Activated naive CD4-positive, alpha-beta T cell treated with anti-CD3 and anti-CD28 coated beads, Interleukin-2, amount 10 ng/mL, durations not matched to agents 5 hours and 36 hours (primary cell): ENCODE measurements at places on chromosomes 5 and 9. TPM values are rescaled to one million over a fixed set of nuclear protein-coding genes. Genes with fewer than 3 reads are reported as not detected.

The WNT8A gene
- not detected for total RNA-seq

The STC2 gene
- total RNA-seq, result 23.6 TPM

The GBGT1 gene
- total RNA-seq, result 5.1 TPM

The RNF183 gene
- not detected for total RNA-seq

The CLIC3 gene
- total RNA-seq, result 4.5 TPM

The GPR150 gene
- 1.8 TPM for total RNA-seq

The EQTN gene
- not detected for total RNA-seq

The VCAN gene
- 0.05 TPM for total RNA-seq

The PCSK1 gene
- not detected for total RNA-seq

The NMUR2 gene
- total RNA-seq, result not detected

The PRR7 gene
- total RNA-seq, result 8.7 TPM

The ANKRD33B gene
- 3.3 TPM for total RNA-seq

The LCN10 gene
- total RNA-seq, result 0.08 TPM

The SPAAR gene
- total RNA-seq, result not detected

The MAMDC4 gene
- 13.4 TPM for total RNA-seq

The SELENOP gene
- total RNA-seq, result not detected

The APBA1 gene
- 0.35 TPM for total RNA-seq

The RLN2 gene
- 2.6 TPM for total RNA-seq

The PIP5K1B gene
- 0.84 TPM for total RNA-seq

The RELL2 gene
- total RNA-seq, result 22.9 TPM

The SPINK4 gene
- total RNA-seq, result not detected

The IRX2 gene
- total RNA-seq, result not detected

The ANXA1 gene
- total RNA-seq, result 59.9 TPM

The GABRP gene
- not detected for total RNA-seq

The MAP1B gene
- total RNA-seq, result not detected

The PCDHA1 gene
- not detected for total RNA-seq

The SH2D3C gene
- total RNA-seq, result 70.4 TPM

The CDC20B gene
- not detected for total RNA-seq

The CBY3 gene
- 0.31 TPM for total RNA-seq

The CARD19 gene
- 50.3 TPM for total RNA-seq

The RNF224 gene
- not detected for total RNA-seq

The PCDHGA6 gene
- total RNA-seq, result 0.10 TPM

The CXCL14 gene
- total RNA-seq, result not detected

The SHOC1 gene
- not detected for total RNA-seq

The SPINK1 gene
- not detected for total RNA-seq

The RANBP17 gene
- total RNA-seq, result not detected

The AMBP gene
- not detected for total RNA-seq

The CCDC183 gene
- total RNA-seq, result 0.46 TPM

The BNC2 gene
- 0.15 TPM for total RNA-seq

The NR5A1 gene
- not detected for total RNA-seq

The IL13 gene
- total RNA-seq, result 4.9 TPM

The CEL gene
- total RNA-seq, result 2.2 TPM

The RFX3 gene
- 13.3 TPM for total RNA-seq

The SLC25A46 gene
- 41.9 TPM for total RNA-seq

The TAF11L10 gene
- total RNA-seq, result not detected

The HTR4 gene
- not detected for total RNA-seq

The SLC46A2 gene
- not detected for total RNA-seq

The SPARC gene
- not detected for total RNA-seq

The CDH6 gene
- not detected for total RNA-seq

The ANKRD34B gene
- not detected for total RNA-seq

The ATP10B gene
- total RNA-seq, result not detected

The SH3GL2 gene
- total RNA-seq, result not detected

The CCDC112 gene
- total RNA-seq, result 0.60 TPM

The WDR70 gene
- total RNA-seq, result 31.6 TPM

The SLC6A3 gene
- total RNA-seq, result not detected

The SPATA31D4 gene
- not detected for total RNA-seq

The SLC6A7 gene
- not detected for total RNA-seq

The KIF24 gene
- total RNA-seq, result 7.9 TPM

The GLRX gene
- 66.6 TPM for total RNA-seq

The FOXD4L4 gene
- 0.15 TPM for total RNA-seq
